ENCODE measurements at places on chromosomes 12 and 14.

DNA sequence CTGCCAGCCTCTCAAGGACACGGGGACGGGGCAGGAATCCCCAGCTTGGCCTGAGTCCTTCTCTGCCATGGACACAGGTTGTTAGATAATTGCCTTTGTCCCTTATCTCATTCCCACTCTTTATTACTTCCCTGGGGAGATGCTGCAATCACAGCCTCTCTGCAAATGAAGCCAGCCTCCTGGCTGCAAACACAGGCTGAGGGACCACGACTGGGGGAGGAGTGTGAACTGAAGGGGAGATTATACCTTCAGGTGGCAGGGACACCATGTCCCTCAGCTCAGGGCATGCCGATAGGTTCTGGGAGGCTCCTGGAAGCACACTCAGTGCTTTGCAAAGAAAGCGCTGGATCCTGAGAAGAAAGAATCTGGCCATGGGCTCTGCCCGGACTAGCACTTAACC lies 16.1 kb upstream of the CHGA start:
- DNase-seq, result no peak

GRCh38 chr12:15629108-15629507 lies 160.1 kb downstream of the EPS8 start:
- DNase-seq, result peak; percentile 95

DNA sequence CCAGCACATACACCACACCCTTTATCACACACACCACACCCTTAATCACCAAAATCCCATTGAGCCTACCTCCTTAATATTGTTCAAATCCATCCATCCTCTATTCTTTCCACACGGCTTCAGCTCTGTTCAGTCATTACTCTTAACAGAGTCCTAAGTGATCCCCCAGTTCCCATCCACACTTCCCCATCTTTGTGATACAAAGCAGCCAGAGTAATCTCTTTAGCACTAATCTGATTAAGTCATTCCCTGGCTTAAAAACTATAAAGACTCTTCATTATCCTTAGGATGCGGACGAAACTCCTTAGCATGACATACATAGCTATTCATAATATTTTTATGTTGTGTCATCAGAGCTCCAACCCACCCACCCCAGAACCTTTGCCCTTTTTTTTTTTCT lies 14.7 kb upstream of the MFAP5 start:
- DNase-seq, result no peak

GRCh38 chr12:6352193-6353173 lies 10.6 kb upstream of the TNFRSF1A start:
- DNase-seq, result no peak

DNA sequence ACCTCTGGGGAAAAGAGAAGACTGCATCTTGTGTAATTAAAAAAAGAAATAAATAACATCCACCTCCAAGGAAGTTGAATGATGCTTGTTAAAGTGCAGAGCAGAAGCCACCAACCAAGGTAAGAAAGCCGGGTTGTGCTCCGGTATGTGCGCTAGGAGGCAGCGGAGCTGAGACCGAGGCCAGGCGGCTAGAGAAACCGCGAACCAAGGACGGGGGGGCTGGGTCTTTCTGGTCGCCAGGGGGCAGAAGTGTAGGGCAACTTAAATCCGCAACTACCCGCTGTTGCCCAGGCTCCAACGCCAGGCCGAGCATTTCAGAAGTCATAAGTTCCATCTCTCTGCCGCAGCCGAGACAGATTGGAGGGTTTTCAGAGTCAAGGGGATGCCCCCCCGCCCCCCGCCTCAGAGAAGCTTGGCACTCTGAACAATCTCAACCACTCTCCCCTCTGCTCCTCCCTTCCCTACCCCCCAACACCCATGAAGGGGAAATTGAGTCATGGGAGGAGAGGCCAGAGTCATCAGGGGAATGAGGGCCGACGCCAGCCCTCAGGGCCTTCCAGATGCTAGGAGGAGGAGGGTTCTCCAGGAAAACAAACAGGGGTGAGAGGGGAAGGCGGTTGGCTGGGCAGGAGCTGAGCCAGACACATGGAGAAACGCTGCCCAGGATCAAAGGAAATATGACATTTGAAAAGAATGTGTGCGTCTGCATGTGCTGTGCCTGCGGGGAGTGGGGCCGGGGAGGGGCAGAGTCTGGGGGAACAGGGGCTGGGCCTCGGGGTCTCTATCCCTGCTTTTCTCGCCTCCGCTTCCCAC lies 2.2 kb upstream of the NFATC4 start:
- DNase-seq, result peak; percentile 92

DNA sequence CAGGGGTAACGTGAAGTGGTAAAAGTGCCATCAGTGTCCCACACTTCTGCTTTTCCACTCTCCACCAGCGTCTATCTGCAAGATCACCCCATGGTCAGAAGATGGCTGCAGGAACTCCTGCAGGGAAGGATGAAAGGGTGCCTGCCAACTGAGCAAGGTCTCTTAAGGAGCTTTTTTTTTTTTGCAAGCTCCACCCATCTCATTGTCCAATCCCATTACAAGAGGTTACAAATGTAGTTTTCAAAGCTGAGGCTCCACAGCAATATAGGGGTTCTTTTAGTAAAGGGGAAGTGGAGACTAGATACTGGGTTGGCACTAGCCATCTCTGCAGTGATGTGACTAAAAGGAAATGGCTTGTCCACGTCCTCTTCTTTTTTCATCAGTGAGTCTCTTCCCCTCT lies 5.9 kb upstream of the BHLHE41 start:
- DNase-seq, result no peak

DNA sequence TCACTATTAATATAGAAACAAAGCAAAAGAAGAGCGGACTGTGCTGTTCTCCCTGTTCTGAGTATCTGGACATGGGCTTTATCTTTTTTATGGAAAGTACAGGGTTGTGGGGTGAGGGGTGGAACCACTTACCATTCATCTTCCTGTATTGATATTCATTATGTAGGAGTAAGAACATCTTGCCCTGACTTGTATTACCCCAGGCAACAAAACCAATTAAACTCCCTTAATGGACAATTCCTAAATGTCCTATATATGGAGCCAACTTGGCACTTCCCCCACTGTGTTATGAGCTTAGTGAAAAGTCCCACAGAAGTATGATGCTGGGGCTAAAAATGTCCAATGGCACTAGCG lies 139.9 kb upstream of the KRR1 start:
- no peak for DNase-seq

DNA sequence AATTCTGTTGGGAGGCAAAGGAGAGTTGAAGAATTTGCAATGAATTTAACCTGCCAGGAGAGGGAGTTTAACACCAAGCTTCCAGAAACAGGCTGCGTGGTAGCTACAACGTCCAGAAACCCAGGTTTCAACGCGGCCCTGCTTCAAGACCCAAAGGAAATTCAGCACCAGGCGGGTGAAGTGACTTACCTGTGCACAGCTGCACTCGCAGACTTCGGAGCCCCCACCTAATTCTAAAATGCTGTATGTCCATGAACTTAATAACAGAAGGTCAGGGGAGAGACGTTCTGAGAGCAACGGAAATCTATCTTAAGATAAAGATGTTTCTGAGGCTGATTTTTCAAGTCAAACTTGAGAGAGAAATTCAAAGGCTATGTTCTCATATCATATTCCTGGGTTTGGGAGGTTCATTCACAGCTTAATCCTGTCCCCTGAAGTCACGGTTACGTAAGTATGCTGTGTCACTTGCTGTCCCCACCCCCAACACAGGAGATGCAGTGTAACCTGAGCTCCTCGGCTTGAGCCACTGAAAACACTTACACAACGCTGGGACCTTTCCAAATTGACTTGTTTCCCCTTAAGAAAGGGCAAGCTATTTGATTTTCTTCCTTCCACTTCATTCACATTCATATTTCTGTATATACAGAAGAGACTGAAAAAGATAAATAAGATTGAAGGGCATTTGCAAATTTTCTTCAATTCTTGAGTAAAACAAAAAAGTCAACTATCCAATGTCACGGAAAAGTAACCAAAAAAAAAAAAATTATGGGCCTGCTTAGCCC lies 22.7 kb downstream of the CLIP1 start:
- DNase-seq, result peak; percentile 86

- no peak for DNase-seq
Observed at GRCh38 chr12:89363582-89363981, 11.3 kb upstream of the DUSP6 start.

DNA sequence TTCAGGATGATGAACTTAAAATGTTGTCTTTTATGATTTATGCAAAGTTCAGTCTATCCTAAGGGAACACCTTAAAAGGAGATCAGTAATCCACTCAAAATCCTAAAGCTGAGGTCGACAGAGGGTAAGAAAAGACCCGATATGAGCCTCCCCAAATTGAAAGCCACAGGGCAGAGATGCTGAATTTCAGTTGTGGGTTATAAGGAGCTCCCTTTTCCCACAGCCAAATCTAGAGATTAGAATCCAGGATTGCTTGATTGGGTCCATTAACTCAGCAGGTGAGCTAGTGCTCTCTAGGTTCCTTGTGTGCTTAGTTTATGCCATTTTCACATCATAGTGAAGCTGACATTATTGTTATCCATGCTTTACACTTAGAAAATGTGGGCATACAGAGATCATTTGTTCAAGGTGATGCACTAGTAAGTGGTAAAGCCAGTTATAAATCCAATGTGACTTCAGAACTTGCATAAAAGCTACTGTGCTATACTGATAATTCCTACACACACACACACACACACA lies 417.5 kb downstream of the TMEM117 start:
- DNase-seq, result no peak

DNA sequence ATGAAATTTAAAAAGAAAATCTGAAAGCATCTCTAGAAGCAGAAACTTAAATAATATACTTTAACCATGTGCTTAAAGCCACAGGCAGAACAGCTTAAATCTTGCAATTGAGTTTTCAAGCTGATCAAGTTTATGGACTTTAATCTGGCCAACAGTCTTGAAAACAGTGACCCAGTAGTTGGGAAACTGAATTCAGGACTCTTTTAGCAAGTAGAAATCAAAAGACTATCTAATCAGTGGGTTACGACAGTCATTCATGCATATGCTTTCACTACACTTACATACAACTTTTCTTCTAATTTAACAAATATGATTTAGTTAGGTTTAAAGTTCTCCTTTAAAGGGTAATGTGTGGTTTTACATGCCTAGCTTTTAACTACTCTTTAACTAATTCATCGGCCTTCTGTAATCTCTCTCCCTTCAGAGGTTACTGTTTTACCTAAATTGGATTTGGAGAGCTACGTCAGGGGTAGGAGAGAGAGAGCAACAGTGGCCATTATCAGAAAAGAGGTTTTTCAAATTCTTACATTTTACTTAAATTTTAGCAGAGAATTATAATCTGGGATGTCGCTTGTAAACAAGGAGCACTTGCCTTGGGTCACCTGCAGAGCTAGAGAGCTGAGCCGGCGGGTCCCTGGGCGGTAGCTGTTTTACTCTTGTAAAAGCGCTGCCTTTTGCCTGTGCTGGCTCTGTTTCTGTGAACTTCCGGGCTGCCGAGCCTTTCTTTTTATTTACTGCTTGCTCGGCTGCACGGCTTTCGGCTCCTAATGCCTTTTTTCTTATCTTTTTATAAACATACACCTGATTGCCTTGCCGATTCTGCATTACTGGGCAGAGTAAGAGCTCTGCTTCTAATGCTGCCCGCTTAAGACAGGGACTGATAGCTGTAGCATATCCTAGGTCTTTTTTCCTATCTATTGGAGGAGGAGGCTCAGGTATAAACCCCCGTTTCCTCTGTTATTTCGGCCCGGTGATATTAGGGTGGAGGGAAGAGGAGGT lies 17.4 kb upstream of the LYZ start:
- peak; percentile 4 for DNase-seq

DNA sequence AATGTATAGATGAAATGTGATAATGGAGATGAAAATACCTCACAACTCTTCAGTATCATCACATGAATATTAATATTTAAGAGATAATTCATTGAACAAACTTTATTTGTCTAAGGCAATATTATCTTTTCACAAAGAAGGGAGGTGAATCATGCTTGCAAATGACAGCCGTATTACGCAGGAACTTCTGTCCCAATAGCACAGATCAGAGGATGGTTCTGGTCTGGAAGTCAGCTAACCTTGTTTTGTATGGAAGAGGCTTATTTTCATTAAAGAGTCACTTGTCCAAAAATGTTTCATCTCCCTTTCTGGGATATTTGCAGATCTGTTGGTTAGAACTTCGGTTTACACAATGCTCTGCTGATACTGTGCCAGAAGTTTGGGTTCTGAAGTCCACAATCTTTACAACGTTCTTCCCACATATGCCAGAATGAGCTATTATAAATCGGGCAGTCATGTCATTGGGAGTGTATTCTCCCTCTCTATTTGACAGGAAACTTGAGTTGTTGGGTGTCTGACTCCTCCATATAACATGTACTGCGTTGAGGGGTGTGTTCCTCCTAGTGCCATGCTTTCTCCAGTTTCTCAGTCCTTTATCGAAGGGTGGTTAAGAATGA lies 29.8 kb downstream of the YY1 start:
- no peak for DNase-seq

GRCh38 chr12:19869413-19869812 lies 430.1 kb downstream of the AEBP2 start:
- DNase-seq, result peak; percentile 62

DNA sequence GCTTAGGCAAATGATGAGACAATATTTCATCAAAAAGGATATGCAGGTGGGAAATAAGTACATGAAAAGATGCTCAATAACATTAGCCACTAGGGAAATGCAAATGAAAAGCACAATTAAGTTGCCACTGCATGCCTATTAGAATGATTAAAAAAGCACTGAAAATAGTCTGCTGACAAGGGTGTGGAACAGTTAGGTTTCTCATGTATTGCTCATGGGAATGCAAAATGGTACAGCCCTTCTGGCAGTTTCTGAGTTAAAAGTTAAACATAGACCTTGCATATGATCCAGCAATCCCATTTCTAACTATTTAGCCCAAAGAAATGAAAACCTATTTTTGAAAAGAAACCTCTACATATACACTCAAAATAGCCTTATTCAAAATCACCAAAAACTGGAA lies 393.0 kb downstream of the BMP4 start:
- no peak for DNase-seq

DNA sequence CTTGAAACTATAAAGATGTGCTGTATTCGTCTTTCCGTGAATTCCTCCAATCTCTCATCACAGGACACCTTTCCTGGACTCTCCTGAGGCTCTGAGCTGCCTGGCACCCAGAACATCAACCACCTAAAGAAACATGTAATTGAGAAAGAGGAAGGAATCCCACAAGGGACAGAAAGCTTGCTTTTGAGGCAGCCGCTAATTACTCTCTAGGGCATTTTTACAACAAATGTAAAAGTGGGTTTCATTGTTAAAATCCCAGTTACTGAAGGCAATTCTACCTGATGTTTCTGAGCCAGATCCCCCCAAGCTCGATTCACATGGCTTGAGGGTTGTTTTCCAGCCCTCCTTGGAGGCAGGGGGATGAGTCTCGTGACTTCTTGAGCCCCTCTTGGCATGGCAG lies 238.5 kb upstream of the LHX5 start:
- DNase-seq, result no peak

DNA sequence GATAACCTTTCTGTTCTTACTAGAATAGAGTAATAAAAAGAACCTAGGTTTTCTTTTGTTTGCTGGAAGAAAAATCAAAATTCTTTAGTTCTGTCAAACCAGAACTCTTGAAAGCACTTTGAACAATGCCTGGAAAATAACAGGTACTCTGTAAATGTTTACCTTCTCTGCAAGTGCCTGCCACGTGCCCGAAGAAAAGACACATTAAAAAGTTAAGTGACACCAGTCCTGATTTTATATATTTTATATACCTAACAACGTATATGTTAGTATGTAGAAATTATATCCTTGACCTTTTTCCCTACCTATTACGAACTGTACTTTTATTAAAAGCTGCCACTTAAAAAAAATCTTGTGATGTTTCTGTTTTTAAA lies 976 bp downstream of the THAP2 start:
- no peak for DNase-seq
